ENCODE measurements at places on chromosomes 5 and 9.

DNA sequence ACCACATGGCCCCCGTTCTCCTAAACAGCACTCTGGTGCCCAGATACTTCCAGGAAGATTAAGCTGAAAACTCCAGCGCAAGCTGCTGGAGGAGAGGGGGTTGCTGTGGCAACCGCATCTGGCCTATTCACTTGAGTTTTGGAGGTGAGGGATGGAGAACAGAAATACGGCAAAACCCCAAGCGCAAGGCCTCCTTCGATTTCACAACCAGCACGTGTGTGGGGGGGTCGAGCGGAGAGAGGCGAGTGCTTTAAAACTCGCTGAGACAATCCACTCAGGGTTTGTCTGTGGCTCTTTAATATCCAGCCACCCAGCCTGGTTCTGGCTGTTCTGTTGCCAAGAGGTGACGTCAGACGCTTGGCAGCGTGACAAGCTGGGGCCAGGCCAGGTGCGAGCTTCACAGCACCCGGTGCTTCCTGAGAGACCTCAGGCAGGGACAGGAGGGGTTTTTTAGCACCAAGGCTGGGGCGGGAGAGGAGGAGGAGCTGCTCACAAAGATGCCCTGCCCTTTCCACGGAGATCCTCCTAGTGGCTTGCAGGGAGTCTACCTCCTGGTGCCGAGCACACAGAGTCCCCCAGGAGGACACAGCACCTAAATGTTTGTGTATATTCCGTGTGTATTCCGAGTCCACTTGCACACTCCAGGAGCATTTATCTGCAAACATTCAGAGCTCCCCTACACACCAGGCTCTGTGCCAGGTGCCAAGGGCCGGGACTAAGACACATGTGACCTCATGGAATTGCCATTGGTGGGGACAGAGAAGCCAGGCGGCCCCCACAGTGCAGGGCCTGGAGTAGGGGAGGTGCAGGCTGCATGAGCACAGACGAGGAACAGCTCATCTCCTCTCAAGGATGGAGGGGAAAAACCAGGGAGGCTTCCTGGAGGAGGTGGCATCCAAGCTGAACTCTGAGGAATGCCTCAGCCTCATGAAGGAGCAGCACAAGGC is 194.6 kb downstream of the OLFM1 start:
- no peak for DNase-seq

DNA sequence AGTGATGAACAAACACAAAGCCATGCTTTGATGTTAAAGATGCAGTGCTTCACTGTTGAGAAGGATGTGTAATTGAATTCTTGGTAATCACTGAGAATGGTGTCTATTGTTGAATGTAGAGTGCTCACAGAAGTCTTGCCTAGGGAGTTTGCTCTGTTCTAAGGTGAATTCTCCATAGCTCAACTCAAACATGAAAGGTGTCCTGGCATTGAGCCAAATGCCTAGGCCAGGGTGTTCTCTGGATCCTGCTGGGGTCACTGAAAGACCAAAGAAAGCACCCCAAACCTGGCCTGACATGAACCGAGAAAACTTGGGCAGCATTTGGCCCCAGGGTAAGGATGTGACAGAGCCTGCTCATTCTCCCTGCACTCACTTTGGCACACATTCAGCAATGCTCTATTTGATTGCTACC is 217.3 kb downstream of the ARL15 start:
- DNase-seq, result no peak

DNA sequence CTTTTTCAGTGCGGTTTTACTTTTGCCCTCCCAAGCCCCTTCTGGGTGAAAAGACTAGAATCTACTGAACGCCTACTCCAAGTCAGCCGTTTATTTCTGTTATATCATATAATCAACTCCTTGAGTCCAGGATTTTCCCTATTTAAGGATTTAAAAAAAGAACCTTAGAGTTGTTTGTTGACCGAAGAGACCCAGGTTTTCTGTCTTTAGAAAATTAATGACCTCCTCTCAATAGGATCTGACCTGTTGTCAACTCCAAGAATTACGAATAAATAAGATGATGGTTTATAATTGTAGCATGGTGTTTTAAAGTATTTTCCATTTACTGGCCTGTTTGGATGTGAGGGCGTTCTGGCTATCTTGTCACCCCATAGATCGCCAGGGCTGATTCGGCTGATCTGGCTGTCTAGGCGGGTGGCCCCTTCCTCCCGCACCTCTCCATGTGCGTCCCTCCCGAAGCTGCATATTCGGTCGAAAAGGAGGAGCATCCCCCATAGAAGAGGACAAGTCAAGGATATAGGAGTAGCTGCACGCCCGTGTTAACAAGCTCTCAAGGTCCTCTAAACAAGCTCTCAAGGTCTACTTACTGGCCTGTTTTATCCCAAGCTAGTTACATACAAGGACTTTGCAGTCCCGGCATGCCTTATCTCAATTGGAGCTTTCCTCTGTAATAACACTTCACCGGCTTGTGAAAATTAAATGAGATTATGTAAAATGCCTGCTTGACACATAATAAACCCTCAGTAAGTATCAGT is 1.1 kb upstream of the UBAP2 start:
- no peak for DNase-seq

DNA sequence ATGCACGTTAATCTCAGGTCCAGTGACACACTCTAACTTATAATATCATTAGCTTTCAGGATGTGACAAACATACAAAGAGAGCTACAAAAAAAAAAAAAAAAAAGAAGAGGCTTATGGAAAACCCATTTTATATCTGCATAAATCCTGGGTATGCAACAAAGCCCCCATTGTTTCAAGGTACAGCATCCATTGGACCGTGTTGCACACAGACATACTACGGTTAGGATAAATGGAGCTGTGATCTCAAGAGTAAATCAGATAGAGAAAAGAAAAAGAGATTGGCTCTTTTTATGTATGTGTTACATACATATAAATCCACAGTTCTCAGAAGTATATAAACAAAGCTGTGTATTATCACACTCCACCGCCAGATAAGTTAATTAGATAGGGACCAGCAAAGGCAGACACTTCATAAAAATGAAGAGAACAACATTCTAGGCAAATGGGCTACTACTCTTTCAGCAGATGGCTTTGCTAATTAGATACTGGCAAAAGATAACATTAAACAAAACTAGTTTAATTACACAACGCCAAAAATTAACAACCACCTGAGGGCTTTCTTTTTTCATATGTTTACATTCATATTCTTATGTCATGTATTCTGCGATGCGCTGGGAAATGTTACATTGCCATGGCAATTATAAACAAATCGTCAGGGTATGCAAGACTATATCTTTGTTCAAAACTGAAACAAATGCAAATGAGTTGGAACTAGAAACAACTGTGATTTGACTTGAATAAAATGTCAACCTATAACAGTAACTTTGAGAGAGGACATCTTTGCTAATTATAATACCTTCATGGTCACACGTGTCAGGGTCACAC is 304.2 kb downstream of the SEMA5A start:
- no peak for DNase-seq

DNA sequence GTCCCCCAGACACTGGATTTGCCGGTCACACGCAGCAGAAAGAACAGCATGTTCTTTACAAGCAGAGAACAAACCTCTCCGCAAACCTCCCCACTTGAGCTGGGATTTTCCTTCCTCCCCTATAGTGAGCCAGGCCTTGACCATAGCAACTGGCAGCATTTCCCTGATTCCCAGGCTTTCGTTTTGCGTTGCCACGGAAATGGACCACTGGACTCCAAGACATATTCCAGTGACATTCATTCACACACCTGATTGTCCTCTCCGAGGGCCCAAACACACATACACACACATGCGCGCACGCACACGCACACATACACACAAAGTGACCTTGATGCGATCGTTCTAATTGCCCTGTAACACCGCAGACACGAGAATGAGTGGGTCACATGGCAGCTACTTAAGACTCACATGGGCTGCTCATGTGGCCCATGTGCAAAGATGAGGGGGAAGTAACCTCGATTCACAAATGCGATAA is 80.9 kb upstream of the CPEB4 start:
- DNase-seq, result no peak

- no peak for DNase-seq
These were observed 66.5 kb downstream of the ERCC6L2 start for GRCh38 chr9:95942016-95942415.

- no peak for DNase-seq
These were observed 422.5 kb downstream of the KDM4C start for GRCh38 chr9:7180247-7180646.

- DNase-seq, result no peak
These were observed 108.6 kb downstream of the FGF18 start for GRCh38 chr5:171528036-171528435.

DNA sequence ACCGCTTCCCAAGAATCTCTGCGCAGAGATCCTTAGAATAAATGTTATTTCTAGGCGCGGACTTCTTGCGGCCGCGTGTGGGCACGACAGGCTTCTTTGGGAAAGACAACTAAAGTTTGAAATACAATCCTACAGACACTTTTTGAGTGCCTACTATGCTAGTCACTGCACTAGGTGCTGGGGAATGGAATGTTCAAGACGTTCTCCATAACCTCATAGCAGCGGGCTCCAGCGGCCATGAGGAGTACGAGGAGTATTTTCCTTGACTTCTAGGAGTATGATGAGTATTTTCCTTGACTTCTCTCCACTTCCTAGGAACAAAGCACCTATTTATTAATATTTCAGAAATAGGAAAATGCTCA is 636 bp upstream of the PWWP2A start:
- no peak for DNase-seq

DNA sequence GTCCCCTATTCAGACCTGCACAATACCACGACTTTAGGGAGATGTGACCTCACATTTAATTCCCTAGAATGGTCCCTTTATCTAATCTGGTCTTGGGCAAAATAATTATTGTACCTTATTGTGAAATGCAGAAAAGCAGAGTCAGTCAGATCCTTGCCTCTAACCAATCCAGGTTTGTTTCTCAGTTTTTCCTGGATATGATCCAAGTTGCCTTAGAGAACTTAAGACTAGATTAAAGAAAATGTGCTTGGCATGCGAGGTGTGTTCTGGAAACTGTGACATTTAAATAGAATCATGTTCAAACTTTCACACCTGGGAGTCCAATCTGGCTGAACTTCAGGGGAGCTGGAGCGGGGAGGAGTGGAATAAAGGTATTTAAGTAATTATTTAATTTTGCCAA is 696.2 kb downstream of the DNAH5 start:
- no peak for DNase-seq

GRCh38 chr9:95615246-95615645 is 98.5 kb upstream of the PTCH1 start:
- DNase-seq, result no peak

- DNase-seq, result no peak
These were observed 27.1 kb downstream of the DAB2IP start for GRCh38 chr9:121678501-121679022.

GRCh38 chr9:89454498-89455355 is 43.2 kb downstream of the SEMA4D start:
- no peak for DNase-seq

GRCh38 chr5:122493091-122494021 is 181.3 kb downstream of the SNCAIP start:
- no peak for DNase-seq

DNA sequence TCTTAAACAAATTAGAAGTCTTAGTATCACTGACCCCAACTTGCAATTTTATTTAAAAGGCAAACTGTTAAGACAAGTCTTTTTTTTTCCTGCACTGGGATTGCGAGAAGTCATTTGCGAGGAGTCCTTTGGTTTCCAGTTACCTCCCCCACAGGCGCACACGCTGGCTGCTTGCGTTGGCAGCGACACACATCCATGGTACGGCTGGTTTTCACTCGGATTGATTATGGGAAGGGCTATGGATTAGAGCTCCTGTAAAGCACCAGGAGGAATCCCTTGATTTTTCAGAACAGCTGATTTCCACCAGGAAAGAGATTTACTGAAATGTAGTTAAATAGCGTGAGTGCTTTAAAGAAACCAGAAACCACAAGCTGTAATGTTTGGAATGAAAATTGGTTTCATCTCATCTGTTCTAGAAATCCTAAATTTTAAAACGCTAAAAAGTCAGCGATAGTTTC is 737 bp downstream of the SLC1A3 start:
- DNase-seq, result no peak

GRCh38 chr5:10724781-10725507 is 36.1 kb downstream of the DAP start:
- DNase-seq, result no peak

GRCh38 chr9:72473474-72474261 is 47.7 kb upstream of the TMC1 start:
- DNase-seq, result no peak

GRCh38 chr5:55313870-55314617 is 6.3 kb downstream of the MTREX start:
- DNase-seq, result no peak

DNA sequence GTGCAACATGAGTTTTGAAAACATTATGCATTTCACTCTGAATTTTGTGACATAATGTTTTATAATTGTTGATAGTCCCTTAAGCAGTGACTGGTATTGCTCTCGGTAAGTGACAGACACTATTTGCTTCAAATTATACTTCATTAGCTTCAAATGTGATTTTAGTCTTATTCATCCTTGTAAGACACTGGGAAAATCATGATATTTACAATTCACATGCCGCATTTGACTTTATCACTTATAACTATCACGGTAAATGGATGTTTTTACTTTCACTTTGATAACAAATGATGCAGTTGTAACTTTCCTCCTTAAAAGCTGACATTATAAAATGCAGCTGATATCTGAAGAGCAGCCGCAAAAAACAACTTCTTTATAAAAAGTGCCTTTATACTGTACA is 44.1 kb upstream of the ITGA2 start:
- no peak for DNase-seq

DNA sequence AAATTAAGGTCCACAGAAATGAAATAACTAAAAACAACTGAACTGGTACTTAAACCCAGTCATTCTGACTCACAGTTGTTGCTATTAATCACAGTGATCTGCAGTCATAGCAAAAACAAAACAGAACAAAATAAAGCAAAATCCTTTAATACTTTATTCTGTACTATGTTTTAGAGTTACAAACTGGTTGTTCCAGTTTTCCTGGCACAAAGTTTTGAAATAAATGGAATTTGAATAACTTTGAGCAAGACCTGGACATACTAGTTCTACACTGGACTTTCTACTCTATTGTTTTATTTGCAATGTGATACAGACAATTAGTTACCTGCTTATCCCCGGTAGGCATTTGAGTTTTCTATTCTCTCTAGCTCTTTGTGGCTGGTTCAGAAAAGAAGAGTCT is 147.9 kb downstream of the DMRT2 start:
- no peak for DNase-seq

- DNase-seq, result no peak
These were observed 196.8 kb downstream of the ANXA1 start for GRCh38 chr9:73348471-73348870.

- DNase-seq, result no peak
These were observed 61.4 kb downstream of the CERT1 start for GRCh38 chr5:75450069-75450468.

DNA sequence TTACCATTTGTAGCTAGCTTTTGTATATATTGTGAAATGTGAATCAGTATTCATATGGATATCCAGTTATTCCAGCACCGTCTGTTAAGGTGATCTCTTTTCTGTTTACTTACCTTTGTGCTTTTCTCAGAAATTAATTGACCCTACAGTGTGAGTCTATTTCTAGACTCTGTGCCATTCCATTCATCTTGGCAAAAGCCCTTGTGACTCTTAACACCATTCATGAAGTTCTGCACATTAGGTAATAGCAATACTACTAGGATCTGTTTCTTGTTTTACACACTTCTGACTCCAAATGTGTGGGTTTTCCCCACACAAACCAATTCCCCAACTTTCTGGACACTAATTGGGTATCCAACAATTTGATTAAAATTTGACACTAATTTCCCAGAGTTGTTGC is 40.4 kb downstream of the SLC12A2 start:
- no peak for DNase-seq

GRCh38 chr5:127892467-127893207 is 189.4 kb downstream of the CCDC192 start:
- DNase-seq, result no peak

Measured in D721Med (cell line).